ENCODE measurements at places on chromosomes 16 and 17. TPM values are rescaled to one million over a fixed set of nuclear protein-coding genes. Genes with fewer than 3 reads are reported as not detected.

Gene ARHGAP44
- total RNA-seq, result 3.0 TPM

Gene TAC4
- total RNA-seq, result 0.75 TPM

Gene TEKT5
- 0.13 TPM for total RNA-seq

Gene ALOX12
- total RNA-seq, result not detected

All from muscle of leg (tissue), 16 donors.